ENCODE measurements at places on chromosomes 6 and 20.

- DNase-seq: no peak
Observed at GRCh38 chr20:60116128-60116909, 158.1 kb downstream of the CDH26 start.

DNA sequence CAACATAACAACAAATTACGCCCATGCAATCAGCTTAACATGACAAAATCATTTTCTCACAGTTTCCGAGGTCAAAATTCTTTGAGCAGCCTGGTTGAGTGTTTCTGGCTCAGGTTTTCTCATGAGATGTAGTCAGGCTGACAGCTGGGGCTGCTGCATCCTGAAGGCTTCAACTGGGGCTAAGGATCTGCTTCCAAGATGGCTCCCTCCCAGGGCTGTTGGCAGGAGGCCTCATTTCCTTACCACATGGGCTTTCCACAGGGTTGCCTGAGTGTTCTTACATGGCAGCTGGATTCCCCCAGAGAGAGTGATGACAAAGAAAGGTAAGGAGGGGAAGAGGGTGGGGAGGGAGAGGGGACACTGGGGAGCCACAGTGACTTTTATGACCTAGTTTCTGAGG lies 63.1 kb upstream of the NNAT start:
- DNase-seq: no peak

DNA sequence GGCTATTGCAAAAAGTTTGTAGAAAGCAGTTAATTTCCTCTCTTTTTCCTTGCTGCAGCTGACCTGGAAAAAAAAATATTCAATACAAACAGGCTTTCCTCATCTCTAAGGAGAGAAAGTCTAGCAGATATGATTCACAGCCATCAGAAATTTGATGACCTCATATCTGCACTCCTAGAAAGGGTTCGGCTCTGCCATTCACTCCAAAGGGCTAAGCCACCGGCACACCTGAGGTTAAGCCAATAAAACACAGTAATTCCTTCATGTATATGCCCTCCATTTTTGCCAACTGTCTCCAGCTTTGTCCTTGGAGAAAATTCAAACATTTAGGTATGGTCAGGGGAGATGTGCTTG lies 18.7 kb upstream of the LY86 start:
- no peak for DNase-seq

DNA sequence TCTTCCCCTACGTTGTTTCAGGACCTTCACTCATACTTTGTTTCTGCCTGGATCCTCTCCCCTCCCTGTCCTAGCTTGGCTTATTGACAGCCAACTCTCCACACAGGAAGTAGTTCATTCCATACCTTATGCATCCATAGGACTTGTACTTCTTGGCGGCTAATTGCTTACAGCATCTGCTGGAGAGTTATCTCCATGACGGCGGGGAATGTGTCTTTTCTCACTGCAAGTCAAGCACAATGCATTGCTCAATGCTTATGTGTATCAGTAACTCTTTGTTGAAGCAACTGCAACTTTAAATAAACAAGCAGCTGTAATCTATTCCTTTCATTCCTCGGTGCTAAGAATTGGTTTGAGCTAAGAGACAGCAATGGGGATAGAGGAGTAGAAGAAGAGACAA lies 551.3 kb upstream of the EPHA7 start:
- no peak for DNase-seq

DNA sequence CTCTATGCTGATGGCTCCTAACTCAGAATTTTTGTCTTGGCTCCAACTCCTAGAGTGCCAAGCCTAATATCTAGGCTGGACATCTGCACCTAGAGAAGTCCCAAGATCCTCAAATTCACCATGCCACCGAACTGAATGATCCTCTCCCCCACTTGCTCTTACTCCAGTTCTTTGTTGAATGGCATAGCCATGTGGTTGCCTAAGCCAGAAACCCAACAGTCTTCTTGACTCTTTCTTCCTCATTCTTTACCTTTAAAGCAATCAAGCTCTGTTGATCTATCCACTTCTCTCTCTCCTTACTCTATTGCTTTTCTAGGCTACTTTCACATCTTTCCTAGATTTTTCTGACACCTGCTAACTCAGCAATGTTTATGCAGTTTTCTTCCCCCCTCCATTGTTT lies 126.5 kb upstream of the FOXO3 start:
- no peak for DNase-seq
